Adipose tissue (tissue), 3 donors: ENCODE measurements at places on chromosomes 7 and 10. TPM values are rescaled to one million over a fixed set of nuclear protein-coding genes. Genes with fewer than 3 reads are reported as not detected.

The PRPS1L1 gene
- polyA plus RNA-seq, result not detected

The MRLN gene
- polyA plus RNA-seq, result not detected

The GBX1 gene
- not detected for polyA plus RNA-seq

The KCNMA1 gene
- 5.1 TPM for polyA plus RNA-seq

The INA gene
- 0.03 TPM for polyA plus RNA-seq

The OR13A1 gene
- polyA plus RNA-seq, result 0.04 TPM

The TMEM213 gene
- 0.15 TPM for polyA plus RNA-seq

The AKR1C2 gene
- 80.9 TPM for polyA plus RNA-seq

The DYNC1I1 gene
- 0.58 TPM for polyA plus RNA-seq

The KEL gene
- polyA plus RNA-seq, result 0.09 TPM

The CUBN gene
- polyA plus RNA-seq, result 0.20 TPM

The HMX3 gene
- polyA plus RNA-seq, result not detected

The TMEM139 gene
- polyA plus RNA-seq, result 1.7 TPM

The BUB3 gene
- polyA plus RNA-seq, result 50.0 TPM

The RNF32 gene
- polyA plus RNA-seq, result 1.3 TPM

The PDK4 gene
- polyA plus RNA-seq, result 106 TPM

The TAS2R3 gene
- 0.10 TPM for polyA plus RNA-seq

The MDFIC gene
- 3.2 TPM for polyA plus RNA-seq

The NOD1 gene
- 24.1 TPM for polyA plus RNA-seq

The GPER1 gene
- 11.1 TPM for polyA plus RNA-seq

The CTNNA3 gene
- 0.05 TPM for polyA plus RNA-seq

The ATG9B gene
- polyA plus RNA-seq, result 0.11 TPM

The VSIR gene
- polyA plus RNA-seq, result 18.7 TPM

The PROSER2 gene
- polyA plus RNA-seq, result 5.6 TPM

The HTR7 gene
- 0.06 TPM for polyA plus RNA-seq

The SLC29A3 gene
- 2.9 TPM for polyA plus RNA-seq

The FAM200A gene
- polyA plus RNA-seq, result 2.3 TPM

The PAPOLB gene
- polyA plus RNA-seq, result not detected

The PI4K2A gene
- 2.7 TPM for polyA plus RNA-seq

The UPP1 gene
- polyA plus RNA-seq, result 11.6 TPM

The AMZ1 gene
- 0.06 TPM for polyA plus RNA-seq

The AUTS2 gene
- 8.3 TPM for polyA plus RNA-seq

The ADAMTS14 gene
- polyA plus RNA-seq, result 0.07 TPM

The IRF5 gene
- 2.7 TPM for polyA plus RNA-seq

The ZDHHC16 gene
- polyA plus RNA-seq, result 31.8 TPM

The C10orf67 gene
- polyA plus RNA-seq, result not detected

The NEUROD6 gene
- polyA plus RNA-seq, result not detected

The GHRHR gene
- not detected for polyA plus RNA-seq
